Kidney (tissue), 22 donors: ENCODE measurements at places on chromosomes 4 and X. TPM values are rescaled to one million over a fixed set of nuclear protein-coding genes. Genes with fewer than 3 reads are reported as not detected.

DNA sequence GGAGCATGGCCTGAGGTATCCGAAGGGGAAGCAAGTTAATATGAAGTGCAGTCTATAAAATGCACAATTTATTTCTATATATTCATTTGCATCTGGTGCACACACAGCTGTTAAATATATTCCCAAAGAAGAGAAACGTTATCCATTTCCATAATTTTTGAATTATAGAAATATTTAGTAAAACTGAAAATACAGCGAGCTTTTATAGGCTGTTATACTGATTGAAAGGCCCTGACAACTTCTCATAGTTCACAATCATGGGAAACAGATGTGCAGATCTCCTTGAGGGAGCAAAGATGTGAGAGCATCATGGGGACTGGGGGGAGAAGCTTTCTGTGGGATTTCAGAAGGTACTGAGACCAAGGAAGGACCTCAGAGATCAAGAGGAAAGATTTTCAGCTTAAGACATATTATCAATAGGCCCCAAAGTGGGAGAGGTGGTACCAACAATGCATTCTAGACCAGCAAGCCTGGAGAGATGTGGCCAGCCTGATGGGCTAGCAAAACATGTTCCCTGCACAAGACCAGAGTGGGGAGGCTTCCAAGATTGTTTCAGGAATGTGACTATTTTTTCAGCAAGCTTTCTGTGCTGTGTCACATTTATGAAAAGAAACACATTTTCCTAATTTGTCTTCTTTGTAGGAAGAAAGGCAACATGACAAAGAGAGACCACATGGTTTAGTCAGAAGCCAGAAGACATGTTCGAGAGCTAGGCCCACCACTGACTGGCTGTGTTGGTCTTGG is 256.0 kb upstream of the SFRP2 start:
- no peak for DNase-seq
- no peaks in the 10 kb centered on the region for H3K36me3 ChIP-seq
- no peaks in the 10 kb centered on the region for H3K4me1 ChIP-seq
- H3K27me3 ChIP-seq, result no peaks in the 10 kb centered on the region
- H3K27ac ChIP-seq, result no peak overlapping the region
- H3K4me3 ChIP-seq, result no peak overlapping the region

The RNF128 gene
- total RNA-seq, result 18.9 TPM

DNA sequence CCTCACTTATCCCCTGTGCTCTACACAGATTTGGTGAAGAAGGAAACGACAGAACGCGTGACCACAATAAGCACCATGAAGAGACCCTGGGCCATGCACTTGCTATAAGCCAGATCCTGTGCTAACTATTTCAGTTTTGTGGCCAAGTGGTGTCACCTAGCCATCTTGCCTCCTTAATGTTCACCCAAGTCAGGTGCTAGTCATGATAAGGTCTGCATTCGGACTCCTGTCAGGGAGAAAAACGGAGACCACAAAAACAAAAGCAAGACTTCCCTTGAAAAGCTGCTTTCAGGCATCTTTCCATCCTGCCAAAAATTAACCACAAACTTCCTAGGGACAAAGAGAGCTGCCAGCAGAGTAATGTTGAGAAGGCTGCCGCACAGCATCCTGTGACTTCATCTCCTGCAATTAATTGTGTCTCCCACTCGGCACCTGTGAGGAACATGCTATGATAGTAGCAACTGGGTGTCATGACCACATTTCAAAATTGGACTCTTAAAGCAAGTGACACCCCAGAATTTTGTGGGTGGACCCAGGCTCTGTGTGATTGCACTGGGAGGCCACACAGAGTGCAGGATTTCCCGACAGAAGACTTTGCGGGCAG is 8.8 kb upstream of the IDS start:
- no peak overlapping the region for H3K4me3 ChIP-seq
- no peaks in the 10 kb centered on the region for H3K27me3 ChIP-seq
- H3K4me1 ChIP-seq, result no peaks in the 10 kb centered on the region

GRCh38 chr4:138414202-138414601 is 172.1 kb upstream of the SLC7A11 start:
- DNase-seq, result no peak
- H3K27me3 ChIP-seq, result no peaks in the 10 kb centered on the region
- no peak overlapping the region for H3K4me3 ChIP-seq
- no peaks in the 10 kb centered on the region for H3K36me3 ChIP-seq
- no peaks in the 10 kb centered on the region for H3K4me1 ChIP-seq

DNA sequence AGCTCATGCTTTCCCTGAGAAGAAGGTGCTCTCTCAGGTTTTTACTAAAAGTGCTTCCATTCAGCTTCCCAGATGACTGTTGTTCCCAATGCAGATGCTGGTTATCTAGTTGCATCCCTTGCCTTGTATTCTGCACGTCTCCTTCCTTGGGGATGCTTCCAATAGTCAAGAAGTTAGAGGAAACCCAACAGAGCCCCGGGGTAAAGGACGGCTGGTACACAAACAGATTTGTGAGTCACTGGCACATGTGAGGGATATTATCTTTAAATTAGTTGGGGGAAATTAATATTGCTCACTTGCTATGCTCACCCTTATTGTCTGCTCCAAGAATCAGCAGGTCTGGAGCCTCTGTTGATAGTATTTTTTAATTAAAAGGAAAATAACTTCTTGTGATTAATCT is 465.2 kb upstream of the BOD1L1 start:
- DNase-seq, result no peak
- no peaks in the 10 kb centered on the region for H3K36me3 ChIP-seq
- no peak overlapping the region for H3K27ac ChIP-seq
- H3K4me1 ChIP-seq, result no peaks in the 10 kb centered on the region
- H3K27me3 ChIP-seq, result no peaks in the 10 kb centered on the region
- H3K4me3 ChIP-seq, result no peak overlapping the region
